ENCODE measurements at places on chromosomes 4 and X.

DNA sequence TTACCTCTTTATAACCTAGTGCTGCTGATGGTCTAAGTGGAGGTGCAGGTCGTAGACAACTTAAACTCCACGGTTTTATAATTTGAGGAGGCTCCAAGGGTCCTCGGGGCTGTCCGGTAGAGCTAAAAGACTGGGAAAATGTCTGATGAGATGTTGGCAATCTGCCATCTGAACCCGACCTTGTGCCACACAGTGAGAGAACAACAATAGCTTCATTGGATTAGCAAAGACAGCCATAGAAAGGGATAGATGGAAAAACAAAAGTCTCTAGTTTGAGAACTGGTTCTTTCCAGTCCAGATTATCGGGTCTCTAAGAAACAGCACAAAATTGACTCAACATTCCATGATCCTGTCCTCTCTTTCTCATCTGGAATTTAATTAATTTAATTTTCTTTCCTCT, 31.6 kb downstream of the CD40LG start:
- no peak for DNase-seq

DNA sequence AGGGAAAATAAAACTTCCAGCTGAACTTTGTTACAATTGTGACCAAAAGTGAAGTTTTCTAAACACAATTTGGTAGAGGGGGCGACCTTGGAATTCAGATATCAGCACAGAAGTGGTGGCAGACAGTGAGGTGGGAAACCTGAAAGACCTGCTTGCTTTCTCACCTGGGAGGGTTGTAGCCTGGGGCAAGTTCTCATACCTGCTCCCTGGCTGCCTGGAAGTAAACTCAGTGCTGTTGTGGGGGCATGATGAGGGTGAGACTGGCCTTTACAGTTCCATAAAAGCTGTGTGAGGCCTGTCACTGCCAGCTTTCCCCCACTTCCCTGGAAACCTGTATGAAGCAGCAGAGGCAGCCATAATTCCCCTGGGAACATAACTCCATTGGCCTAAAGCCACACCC, 1180.2 kb downstream of the FAM133A start:
- no peak for DNase-seq

GRCh38 chr4:79959652-79960051, 113.4 kb downstream of the ANTXR2 start:
- no peak for DNase-seq

DNA sequence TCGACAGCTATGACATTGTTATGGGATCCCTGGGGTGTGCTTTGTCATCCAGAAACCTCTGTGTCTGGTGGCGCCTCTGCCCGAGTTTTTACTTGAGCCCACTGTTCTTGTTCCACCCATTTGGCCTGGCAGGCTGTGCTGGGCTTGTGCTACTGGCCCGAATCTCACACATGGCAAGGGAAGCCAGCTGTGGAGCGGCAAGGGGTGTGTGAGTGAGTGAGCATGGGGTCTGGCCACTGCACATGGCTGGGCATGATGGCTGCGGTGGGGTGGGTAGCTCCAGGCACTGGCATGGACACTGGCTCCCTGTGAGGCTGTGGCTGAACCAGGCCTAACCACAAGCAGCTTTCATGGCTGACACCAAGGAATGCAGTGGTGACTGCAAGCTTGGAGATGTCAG, 89.2 kb downstream of the DACH2 start:
- DNase-seq, result no peak

GRCh38 chr4:10577018-10577417, 107.5 kb downstream of the CLNK start:
- DNase-seq, result no peak

GRCh38 chrX:19070555-19070994, 51.7 kb downstream of the ADGRG2 start:
- DNase-seq, result no peak

- no peak for DNase-seq
These were observed 379.7 kb downstream of the ADGRL3 start for GRCh38 chr4:61579786-61580185.

GRCh38 chrX:154805696-154806091, 409 bp upstream of the MPP1 start:
- DNase-seq, result no peak
